ENCODE measurements at places on chromosomes 3 and 15. TPM values are rescaled to one million over a fixed set of nuclear protein-coding genes. Genes with fewer than 3 reads are reported as not detected.

The SHF gene
- total RNA-seq, result 5.8 TPM

DNA sequence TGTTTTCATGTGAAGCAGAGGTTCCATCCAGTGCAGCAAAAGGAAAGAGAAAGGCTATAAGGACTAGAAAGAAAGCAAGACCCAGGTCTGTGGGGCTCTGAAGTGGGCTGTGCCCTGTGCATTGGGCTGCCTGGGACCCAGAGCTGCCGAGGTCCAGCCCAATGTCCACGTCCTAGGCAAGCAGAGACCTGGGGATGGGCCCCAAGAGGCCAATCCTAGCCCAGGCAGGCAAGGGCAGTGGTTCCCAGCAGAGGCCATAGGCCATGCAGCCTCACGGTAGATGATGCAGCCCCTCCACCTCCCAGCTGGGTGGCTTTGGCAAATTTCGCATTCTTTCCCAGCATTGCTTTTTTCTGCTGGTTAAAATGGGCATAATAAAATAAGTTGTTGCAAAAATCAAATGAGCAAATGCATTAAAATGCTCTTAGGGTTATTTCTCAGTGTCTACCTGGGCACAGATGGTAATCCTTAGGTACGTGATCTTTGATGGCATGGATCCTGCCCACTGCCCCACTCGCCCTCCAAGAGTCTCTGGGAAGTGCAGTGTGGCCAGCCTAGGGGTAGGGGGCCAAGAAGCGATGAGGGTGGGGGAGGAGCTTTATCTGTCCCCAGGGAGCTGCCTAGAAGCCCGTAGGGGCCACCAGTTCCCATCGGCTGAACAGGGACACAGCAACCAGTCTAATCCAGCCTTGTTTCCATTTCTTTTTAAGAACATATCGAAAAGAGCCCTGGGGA lies 22.3 kb upstream of the GP9 start:
- DNase-seq, result no peak
- H3K4me3 ChIP-seq, result no peak overlapping the region
- no peaks in the 10 kb centered on the region for H3K36me3 ChIP-seq
- no peaks in the 10 kb centered on the region for H3K4me1 ChIP-seq
- peaks cover 39% of the 10 kb centered on the region for H3K27me3 ChIP-seq
- no peak overlapping the region for H3K27ac ChIP-seq

- no peaks in the 10 kb centered on the region for H3K4me1 ChIP-seq
- H3K36me3 ChIP-seq, result peaks cover 3% of the 10 kb centered on the region
- no peak for DNase-seq
- H3K4me3 ChIP-seq, result no peak overlapping the region
Measured at GRCh38 chr3:160296591-160296990, 71.4 kb downstream of the C3orf80 start.

- H3K27ac ChIP-seq, result no peak overlapping the region
- H3K36me3 ChIP-seq, result no peaks in the 10 kb centered on the region
- H3K4me3 ChIP-seq, result no peak overlapping the region
- H3K4me1 ChIP-seq, result no peaks in the 10 kb centered on the region
- H3K27me3 ChIP-seq, result no peaks in the 10 kb centered on the region
Measured at GRCh38 chr3:193040836-193041672, 123.4 kb upstream of the MB21D2 start.

DNA sequence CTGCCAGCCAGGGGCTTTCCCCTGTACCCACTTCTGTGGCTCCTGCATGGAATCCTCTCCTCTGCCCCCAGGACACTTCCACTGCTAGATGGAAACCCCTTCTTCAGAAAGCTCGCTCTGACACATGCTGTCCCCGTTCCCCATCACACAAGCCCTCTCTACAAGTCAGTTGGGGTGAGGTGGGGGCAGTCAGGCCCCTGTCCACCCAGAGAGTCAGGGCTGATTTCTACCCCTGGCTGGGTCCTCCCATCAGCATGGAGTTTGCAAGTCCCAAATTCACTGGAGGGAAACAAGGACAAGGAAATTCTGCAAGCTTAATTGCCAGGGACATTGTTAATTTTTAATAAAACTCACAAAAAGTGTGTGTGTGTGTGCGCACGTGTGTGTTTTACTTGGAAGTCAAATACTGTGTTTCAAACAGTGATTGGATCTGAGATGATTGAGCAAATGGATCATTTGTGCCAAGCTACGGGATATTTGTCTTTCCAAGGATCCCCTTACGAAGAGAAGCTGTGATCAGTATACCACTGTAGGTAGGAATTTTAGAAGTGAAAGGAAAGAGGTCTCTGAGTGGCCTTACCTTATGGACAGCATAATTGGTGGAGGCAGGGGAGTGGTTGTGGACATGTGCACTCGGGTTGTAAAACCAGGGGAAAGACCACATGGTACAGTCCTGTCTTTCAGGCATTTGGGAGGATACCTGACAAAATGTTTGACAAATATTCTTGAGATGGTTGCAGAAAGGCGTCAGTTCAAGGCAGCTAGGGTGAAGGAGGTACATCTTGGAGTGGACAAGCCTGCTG lies 1.5 kb upstream of the AMOTL2 start:
- peak; percentile 5 for DNase-seq
- no peak overlapping the region for H3K4me3 ChIP-seq
- peaks cover 51% of the 10 kb centered on the region for H3K27me3 ChIP-seq
- no peak overlapping the region for H3K27ac ChIP-seq
- no peaks in the 10 kb centered on the region for H3K36me3 ChIP-seq

- H3K27me3 ChIP-seq, result peaks cover 12% of the 10 kb centered on the region
- H3K4me1 ChIP-seq, result peaks cover 11% of the 10 kb centered on the region
- no peak for DNase-seq
- H3K36me3 ChIP-seq, result no peaks in the 10 kb centered on the region
- H3K4me3 ChIP-seq, result no peak overlapping the region
Measured at GRCh38 chr15:38242055-38242454, 10.6 kb upstream of the SPRED1 start.

DNA sequence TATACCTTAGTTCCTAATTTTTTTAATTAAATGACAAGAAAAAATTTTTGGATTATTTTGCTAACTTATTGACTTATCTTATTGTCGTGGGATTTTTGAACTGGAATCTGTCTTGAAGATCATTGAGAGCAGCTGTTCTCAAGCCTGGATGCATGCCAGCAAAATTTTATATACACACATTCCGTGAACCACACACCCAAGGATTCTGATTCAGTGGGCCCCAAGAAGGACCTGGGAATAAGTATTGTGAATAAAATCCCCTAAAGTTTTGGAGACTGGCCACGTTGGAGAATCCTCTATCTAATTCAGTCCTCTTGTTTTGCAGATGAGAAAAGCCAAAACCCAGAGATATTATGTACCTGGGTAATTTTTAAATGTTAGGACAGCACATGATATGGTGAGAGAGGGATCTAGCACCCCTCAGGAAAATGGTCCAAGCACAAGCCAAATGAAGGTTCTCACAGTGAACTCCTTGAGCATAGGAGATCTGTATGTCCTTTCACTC lies 55.2 kb downstream of the UNC13C start:
- no peak overlapping the region for H3K4me3 ChIP-seq
- H3K36me3 ChIP-seq, result no peaks in the 10 kb centered on the region
- no peaks in the 10 kb centered on the region for H3K27me3 ChIP-seq
- H3K27ac ChIP-seq, result no peak overlapping the region
- H3K4me1 ChIP-seq, result no peaks in the 10 kb centered on the region
